ENCODE measurements at places on chromosomes 7 and 10.

DNA sequence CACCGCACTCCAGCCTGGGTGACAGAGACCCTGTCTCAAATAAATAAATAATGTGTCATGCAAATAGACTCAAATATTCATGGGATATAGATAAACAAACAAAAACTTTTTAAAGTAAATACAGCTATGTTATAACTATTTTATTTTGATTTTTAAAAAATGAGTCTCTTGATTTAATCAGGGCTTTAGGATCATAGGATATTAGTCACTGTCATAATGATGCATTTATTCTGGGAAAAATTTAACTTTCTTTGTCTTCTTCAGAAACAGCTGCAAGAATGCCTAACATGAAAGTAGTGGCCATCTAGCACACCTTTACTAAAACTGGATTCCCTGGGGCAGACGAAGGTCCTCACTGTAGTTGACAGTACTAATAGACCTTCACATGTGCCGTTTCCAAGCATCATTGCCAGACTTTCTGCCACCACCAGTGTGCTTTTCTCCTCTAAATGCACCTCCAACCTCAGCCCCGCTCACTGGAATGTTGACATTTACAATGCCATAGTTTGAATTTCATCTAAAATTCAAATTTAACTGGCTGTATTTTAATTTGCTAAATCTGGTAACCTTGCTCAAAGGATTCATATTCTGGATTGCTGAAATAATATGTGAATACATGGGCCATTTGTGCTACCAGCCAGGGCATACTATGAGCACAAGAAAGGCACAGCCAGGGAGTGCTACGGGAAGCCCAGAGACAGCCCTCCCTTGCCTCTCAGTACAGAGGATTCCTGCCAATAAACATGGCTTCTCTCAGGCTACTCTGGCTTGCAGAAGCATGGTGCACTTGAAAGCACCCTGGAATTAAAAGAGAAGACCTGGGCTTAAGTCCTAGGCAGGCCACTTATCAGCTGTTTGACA is 63.4 kb upstream of the ADO start:
- DNase-seq, result no peak

DNA sequence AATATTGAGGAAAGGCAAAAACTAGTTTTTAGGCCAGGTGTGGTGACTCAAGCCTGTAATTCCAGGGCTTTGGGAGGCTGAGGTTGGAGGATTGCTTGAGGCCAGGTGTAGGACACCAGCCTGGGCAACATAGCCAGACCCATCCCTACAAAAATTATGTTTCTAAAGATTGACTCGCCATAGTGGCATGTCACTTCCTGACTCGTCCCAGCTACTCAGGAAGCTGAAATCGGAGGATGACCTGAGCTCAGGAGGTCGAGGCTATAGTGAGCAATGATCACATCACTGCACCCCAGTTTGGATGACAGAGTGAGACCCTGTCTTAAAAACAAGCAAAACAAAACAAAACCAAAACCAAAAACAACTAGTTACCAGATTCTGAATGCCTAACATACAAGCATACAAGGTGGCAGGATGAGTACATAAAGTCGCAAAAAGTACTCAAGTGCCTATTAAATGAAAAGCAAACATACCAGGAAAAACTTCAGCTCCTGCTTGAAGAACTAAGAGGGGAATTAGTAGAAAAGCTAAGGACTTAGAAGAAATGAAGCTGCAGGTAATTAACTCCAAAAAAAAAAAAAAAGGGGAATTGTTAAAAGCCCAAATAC is 14.1 kb downstream of the ZNF398 start:
- no peak for DNase-seq

DNA sequence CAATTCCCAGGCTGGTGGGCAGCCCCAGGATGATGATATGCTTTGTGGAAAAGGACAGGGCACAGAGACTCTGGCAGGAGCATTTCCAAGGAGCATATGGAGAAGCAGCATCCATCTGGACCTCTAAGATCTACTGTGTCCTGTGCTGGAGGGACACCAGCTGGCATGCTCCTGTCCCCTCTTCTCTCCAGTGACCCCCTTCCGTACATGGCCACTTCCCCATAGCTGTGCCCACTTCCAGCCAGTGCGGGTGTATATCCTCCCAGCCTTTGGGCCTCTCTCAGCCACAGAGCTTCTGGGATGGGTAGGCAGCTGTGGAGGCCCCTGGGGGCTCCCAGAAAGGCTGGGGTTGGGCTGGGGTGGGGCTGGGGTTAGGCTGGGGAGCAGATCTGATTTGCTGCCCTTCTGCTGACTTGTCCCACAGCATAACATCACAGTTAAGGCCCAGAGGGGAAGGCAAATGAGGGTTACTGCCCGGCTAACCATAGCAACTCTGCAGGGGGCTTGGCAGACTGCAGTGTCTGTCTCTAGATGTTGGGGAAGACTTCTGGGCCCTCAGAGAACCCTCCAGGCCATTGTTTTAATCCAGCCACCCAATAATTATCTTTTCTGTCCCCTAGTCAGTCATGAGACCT is 6.3 kb downstream of the NPFFR1 start:
- DNase-seq, result no peak

DNA sequence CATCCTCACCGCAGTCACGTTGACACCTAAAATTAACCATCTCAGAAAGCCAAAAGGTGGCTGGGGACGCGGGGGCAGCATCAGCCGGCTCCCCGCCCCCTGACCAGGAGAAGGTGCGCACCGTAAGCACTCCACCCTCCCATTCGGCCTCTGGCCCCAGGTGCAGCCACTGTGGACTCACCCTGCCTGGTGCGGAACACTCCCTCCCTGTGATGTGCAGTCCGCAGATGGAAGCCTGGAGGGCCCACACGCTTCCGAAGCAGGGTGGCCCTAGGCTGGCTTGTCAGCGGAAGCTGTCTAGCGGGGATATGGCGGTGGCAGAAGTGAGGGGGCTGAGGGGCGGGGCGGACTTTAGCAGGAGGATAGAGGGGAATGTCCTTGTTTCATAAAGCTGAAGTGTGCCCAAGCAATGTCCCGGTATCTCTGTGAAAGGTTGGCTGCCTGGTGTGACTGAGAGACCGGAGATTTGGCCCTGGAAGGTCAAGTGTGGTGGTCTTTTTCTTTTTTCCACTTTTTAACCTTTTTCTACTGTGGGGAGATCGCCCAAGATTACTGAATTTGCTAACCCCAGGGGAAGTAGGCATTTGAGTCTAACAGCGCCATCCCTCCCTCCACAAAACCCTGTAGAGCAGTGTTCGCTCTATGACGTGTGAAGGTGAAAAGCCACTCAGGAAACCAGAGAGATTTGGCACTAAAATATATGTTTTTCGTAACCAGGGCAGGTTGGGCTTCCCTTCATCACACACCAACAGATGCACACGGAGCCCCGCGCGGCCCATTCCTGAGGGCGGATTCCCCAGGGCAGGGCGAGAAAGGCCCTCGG is 74.7 kb downstream of the CXCL12 start:
- DNase-seq, result no peak

GRCh38 chr10:34137955-34138354 is 677.1 kb downstream of the PARD3 start:
- no peak for DNase-seq
